ENCODE measurements at places on chromosomes 16 and 17. TPM values are rescaled to one million over a fixed set of nuclear protein-coding genes. Genes with fewer than 3 reads are reported as not detected.

Gene DUS1L
- 103 TPM for total RNA-seq

GRCh38 chr16:85759631-85760419 lies 8.9 kb upstream of the C16orf74 start:
- peak; percentile 62 for DNase-seq

GRCh38 chr16:4613636-4614570 lies 785 bp downstream of the UBALD1 start:
- DNase-seq, result peak; percentile 34

Gene SLC25A11
- total RNA-seq, result 80.6 TPM

Gene CD300H
- total RNA-seq, result not detected

DNA sequence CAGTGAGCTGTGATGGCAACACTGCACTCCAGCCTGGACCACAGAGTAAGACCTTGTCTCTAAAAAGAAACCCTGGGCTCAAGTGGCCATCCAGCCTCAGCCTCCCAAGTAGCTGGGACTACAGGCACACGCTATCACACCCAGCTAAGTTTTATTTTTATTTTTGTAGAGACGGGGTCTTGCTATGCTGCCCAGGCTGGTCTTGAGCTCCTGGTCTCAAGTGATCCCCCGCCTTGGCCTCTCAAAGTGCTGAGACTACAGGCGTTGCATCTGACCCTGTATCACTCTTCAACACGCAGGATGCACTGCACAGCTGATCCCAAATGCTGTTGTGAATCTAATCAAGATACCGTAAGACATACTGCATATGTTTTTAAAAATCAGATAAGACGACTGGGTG lies 23.0 kb downstream of the ANKRD11 start:
- no peak for DNase-seq

GRCh38 chr16:31225193-31225592 lies 8.3 kb upstream of the PYDC1 start:
- no peak for DNase-seq

DNA sequence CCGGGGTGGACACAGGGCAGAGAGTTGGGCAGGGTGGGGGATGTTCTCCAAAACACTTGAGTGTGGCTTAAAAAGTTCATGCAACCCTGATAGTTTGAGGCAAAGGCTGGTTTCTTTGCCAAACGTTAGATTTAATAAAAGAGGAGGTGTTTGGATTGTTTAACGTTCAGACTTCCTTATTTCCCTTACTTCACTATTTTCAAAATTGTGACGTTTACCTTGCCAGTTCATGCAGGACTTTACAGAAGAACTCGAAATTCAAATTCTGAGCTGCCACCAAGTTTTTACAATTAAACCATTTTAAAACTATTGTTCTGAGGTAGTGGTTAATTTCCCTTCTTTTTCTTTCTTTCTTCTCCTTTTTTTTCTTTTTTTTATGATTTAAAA lies 5.5 kb downstream of the SEC14L1 start:
- no peak for DNase-seq

Gene GAST
- total RNA-seq, result not detected

DNA sequence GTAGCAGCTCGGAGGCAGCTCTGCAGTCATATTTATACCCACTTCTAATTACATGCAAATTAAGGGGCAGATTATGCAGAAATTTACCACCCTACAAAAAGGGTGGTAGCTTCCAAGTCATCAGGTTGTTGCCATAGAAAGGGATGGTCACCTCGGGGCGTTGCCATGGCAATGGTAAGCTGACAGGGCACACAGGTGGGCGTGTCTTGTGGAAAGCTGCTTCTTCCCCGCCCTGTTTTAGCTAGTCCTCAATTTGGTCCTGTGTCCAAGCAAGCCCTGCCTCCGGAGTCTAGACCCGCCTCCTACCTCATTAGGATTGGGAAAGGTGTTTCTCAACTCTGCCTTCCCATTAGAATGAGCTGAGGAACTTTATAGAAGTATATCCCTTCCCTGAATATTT lies 98.7 kb downstream of the HS3ST2 start:
- DNase-seq, result peak; percentile 70

Gene MAPK7
- 43.8 TPM for total RNA-seq

GRCh38 chr17:50837286-50837979 lies 2.0 kb downstream of the WFIKKN2 start:
- peak; percentile 31 for DNase-seq

GRCh38 chr16:67399749-67400704 lies 6.7 kb upstream of the TPPP3 start:
- no peak for DNase-seq

Gene SP6
- 0.90 TPM for total RNA-seq

DNA sequence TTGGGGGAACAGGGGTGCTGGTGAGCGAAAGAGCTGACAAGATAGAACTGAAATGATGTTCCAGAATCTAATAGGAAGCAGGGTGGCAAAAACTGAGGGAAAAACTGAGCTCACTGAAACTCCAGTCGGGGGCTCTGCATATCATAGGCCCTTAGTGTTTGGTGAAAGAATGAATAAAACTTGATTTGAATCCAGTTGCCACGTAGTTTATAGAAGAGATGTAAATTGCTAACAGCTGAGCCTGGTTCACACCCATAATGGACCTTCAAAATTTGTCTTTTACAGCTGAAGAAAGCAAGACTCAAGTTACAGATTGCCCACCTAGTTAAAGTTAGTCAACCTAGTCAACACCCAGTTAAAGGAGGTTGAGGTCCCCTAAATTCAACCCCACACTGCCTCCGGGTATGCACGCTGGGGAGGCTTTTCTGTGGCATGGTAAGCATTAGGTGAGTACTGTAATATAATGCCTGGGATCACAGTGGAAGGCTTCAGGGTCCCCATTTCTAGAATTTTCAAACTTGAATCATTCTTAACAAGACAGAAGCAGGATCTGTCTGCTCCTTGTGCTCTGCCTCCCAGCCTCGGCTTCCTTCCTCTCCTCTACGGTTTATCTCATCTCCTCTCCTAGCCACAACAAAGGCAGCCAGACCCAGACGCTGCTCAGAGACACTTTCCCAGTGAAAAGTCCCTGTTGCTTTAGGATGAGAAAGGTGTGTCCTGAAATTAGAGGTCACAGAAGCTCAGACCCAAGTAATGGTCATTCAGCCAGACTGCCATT lies 26.9 kb upstream of the SUPT4H1 start:
- DNase-seq, result no peak

DNA sequence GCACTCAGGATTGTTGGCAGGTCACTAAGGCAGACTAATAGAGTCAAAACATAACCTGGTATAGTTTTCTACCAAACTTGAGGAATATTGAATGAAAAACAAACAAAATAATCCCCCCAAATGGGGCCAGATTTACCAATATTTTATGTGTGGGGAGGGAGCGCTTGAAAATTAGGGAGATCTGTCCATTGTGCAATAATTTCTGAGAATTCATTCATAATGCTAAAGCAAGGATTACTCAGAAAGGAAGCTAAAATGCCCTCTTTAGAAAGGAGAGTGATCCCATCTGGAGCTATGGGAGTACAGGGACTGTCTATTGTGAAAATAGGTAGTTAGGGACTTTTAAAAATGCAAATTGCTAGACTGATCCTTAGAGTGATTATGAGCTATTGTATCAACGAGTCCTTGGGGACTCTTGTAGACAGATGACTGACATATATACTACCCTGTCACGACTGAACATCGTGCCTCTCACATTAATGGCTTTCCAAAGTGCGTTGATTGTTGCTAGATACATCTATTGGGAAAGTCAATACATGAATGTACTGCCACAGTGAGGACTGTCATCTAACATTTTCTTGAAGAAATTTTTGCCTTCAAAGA lies 193.6 kb downstream of the AATF start:
- no peak for DNase-seq

DNA sequence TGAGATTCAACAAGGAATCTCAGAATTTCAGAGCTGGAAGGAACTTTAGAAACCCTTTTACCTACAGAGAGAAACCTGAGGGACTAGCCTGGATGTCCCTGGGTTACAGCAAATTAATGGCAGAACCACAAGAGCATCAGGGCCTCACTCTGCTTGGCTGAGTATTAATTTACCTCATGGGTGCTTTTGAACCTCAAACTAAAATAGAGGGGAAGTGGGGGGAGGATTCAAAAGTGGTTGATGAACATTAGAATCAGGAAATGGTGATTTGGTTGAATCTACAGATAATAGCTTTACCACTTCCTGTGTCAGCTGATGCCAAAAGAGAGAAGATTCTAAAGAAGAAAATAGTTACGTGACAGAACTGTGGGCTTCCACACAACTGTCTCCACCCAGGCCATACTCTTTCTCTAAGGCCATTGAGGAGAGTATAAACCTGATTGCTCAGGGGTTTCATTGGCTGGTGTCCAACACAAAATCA lies 11.3 kb upstream of the SKAP1 start:
- no peak for DNase-seq

DNA sequence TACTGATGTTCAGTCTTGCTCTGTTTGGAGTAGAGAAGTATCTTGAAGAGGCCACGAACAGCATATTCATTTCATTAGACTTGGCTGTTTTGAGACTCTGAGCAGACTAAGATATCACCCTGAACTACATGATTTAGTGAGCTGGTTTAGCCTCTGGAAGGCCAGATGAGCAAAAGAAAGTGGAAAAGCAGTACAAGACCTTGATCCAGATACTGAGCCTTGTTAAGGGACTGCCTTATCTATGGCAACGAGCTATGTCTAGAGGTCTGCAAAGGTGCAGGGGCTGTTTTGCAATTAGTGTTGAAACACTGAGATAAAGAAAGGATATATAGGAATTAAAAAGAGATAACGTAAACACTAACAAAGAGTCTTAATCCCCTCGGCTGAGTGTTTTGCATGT lies 231.4 kb downstream of the IRX3 start:
- no peak for DNase-seq

- peak; percentile 90 for DNase-seq
Measured at GRCh38 chr16:81973737-81974136, 37.5 kb downstream of the SDR42E1 start.

DNA sequence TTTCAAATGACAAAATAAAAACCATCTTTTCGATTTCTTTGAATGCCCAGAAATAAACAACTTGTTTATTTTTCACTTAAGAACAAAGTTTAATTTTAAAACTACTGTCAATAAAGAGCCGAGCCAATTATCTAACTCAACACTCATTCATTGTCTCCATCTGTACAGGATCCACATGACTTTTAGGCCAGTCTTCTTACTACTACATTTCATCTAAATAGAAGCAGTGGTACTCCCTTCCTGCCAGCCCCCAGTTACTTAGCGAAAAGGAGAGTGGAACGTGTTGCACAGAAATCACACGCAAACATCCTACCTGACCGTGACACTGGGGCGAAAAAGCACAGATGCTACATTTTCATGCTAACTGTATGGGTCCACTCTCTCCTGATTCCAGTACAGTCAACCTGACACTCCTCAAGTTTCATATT lies 1.2 kb downstream of the GNA13 start:
- DNase-seq, result no peak

DNA sequence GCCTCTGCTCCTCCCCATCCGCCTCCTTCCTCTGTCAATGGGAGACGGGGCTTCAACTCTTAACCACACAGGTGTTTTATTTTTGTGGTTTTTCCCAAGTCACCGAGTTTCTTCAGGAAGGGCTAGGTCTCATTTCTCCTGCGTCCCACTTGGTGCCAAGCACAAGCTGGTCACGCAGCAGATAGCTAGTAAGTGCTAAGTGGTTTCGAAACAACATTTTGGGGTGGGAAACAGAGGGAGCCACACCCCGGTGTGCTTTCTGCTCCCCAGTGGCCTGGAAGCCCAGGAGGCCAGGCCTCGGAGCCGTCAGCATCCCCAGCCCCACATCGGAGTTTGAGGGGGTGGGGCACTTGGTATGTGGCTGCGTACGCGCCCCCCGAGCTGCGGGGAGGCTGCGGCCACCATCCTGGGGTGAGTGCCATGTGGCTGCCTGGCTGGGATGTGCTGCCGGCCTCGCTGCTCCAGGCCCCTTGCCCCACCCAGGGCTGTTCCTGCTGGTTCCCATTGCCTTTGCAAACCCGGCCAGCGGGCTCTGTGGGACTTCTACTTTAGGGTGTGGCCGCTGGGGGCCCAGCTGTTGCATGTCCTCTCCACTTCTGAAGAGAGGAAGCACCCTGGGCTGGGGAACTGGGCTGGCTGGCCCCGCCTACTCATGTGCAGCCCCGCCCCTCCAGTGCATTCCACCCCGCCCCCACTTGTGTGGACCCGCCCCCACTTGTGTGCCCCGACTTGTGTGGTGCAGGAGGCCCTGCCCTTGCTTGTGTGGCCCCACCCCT lies 55.6 kb downstream of the BAIAP2 start:
- peak; percentile 95 for DNase-seq

Gene CES5A
- total RNA-seq, result not detected

- no peak for DNase-seq
Measured at GRCh38 chr17:80891397-80892018, 100.1 kb upstream of the CHMP6 start.

GRCh38 chr17:73643001-73643851 lies 1.0 kb downstream of the SDK2 start:
- DNase-seq, result peak; percentile 73

- DNase-seq, result no peak
Measured at GRCh38 chr17:68352041-68352440, 60.7 kb downstream of the ARSG start.

Gene HOXB9
- not detected for total RNA-seq

GRCh38 chr17:40480501-40481003 lies 20.9 kb downstream of the TNS4 start:
- peak; percentile 76 for DNase-seq

GRCh38 chr16:56234737-56235136 lies 43.4 kb downstream of the GNAO1 start:
- no peak for DNase-seq

Gene SCGB1C2
- not detected for total RNA-seq

GRCh38 chr17:66373944-66374817 lies 71.8 kb downstream of the PRKCA start:
- no peak for DNase-seq

DNA sequence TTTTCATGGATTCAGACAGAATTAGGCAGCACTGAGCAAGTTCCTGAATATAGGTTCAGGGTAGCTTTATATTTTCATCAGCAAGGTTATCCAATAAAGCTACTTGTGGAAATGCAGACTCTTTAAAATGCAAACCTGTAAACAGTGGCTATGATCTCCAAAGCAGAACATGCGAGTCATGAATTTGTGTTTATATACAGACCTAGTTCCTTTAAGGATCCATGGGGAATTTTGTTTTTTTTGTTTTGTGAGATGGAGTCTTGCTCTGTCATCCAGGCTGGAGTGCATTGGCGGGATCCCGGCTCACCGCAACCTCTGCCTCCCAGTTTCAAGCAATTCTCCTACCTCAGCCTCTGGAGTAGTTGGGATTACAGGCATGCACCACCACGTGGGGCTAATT lies 14.8 kb downstream of the CLEC16A start:
- DNase-seq, result no peak

Gene FOXL1
- 0.09 TPM for total RNA-seq

Gene SYNGR3
- total RNA-seq, result 11.9 TPM

Gene KNOP1
- 88.4 TPM for total RNA-seq

GRCh38 chr17:72370819-72371218 lies 250.0 kb downstream of the SOX9 start:
- DNase-seq, result no peak

Gene VAT1L
- 33.8 TPM for total RNA-seq

DNA sequence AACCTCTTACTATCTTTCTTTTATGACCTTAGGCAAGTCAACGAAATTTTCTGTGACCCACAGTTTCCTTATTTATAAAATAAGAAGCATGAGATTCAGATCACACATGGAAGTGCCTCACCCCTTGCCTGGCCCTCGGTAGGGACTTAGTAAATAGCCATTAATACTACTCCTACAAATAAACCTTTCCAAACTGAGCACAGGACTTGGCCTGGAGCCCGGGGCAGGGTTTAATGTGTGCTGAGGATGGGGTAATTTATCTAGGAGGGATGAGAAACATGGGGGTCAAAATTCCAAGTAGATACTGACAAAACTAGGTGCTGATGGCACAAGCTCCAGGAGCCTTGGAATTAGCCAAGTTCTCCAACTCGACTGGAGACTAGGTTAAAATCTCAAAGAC lies 35.0 kb downstream of the PITPNC1 start:
- no peak for DNase-seq

Gene ARHGAP44
- total RNA-seq, result 9.9 TPM
